ENCODE measurements at places on chromosomes 7 and 10.

GRCh38 chr7:149007146-149007545, 21.2 kb downstream of the PDIA4 start:
- no peak for DNase-seq

- no peak for DNase-seq
Measured at GRCh38 chr7:36280840-36281812, 108.5 kb upstream of the ANLN start.

GRCh38 chr10:5338010-5338409, 26.8 kb upstream of the UCN3 start:
- DNase-seq: no peak

DNA sequence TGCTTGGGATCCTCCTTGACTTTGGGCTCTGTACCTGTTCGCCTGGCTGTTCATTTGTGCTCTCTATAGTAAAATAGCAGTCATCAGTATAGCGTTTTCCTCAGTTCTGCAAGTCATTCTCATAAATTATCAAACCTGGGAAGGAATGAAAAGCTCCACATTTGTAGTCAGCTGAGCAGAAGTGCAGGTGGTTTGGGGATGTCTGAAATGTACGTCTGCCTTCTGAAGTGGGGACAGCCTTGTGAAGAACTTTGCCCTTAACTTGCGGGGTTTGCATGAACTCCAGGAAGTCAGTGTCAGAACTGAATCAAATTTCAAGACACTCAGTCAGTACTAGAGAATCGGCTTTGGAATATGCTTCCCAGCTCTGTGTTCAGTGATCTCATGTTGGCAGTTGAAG, 358.3 kb upstream of the PRKCQ start:
- no peak for DNase-seq

DNA sequence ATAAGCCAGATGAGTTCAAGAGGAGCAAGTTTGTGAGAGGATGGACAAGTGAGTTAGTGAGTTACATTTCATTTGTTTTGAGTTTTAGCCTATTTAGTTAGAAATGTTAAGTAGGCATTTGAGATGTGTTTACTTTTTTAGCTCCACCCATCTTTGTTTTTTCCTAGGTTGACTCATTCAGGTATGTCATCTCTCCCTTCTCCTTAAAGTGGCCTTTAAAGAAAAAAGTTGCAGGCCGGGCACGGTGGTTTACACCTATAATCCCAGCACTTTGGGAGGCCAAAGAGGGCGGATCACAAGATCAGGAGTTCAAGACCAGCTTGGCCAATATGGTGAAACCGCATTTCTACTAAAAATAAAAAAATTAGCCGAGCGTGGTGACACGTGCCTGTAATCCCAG, 71.2 kb downstream of the BMPR1A start:
- DNase-seq: no peak

GRCh38 chr7:22344655-22345054, 12.3 kb downstream of the RAPGEF5 start:
- no peak for DNase-seq

DNA sequence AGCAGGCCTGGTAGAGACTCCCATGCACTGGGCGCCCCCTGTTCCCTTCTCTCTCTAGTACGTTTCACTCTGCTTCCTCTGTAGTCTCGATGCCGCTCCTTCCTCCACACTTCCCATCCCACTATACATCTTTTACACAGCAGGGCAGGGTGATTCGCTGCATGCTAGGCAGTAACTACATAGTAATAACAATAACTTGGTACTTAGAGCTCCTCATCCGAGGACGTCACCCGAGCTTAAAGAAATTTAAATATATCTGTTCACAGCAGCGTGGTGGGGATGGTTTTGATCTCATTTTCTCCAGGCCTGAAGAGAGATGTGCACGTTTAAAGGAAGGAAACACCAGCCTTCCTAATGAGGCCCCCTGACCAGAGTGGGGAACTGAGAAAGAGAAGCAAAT, 276.9 kb downstream of the SKAP2 start:
- no peak for DNase-seq

Measured in effector memory CD4-positive, alpha-beta T cell (primary cell).